Stimulated activated CD8-positive, alpha-beta memory T cell treated with anti-CD3 and anti-CD28 coated beads, Interleukin-12 subunit alpha, Interleukin-12 subunit beta, amount 100 ng/mL, for 1 hour (primary cell): ENCODE measurements at places on chromosomes 5 and 9.

GRCh38 chr5:14417792-14418765 is 163.5 kb upstream of the OTULINL start:
- DNase-seq, result no peak

- no peak for DNase-seq
These were observed 157.5 kb downstream of the COMMD10 start for GRCh38 chr5:116242343-116242742.

- DNase-seq, result no peak
These were observed 26.1 kb upstream of the MACIR start for GRCh38 chr5:103232393-103232999.

GRCh38 chr5:164818445-164818844 is 1313.0 kb downstream of the MAT2B start:
- no peak for DNase-seq

DNA sequence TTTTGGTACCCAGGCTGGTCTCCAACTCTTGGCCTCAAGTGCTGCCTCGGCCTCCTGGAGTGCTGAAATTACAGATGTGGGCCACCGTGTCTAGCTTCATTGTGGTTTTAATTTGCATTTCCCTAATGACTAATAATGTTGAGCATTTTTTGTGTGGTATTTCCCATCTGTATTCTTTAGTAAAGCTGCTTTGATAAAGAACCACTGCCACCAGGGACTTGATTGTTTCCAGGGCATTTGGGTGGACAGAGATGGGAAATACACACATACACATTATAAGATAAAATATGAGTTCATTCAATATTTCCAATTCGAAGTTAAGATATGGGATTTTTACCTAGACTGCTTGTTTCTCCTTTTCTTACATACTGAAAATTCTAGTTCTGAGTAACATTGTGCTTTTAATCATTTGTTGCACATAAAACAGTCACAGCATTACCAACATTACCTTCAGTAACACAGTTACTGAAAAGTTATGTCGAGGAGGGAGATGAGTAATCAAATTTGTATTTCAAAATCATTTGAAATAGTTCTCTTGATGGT is 28.9 kb downstream of the HABP4 start:
- no peak for DNase-seq

- no peak for DNase-seq
These were observed 66.6 kb downstream of the ITGA1 start for GRCh38 chr5:52854301-52854700.

DNA sequence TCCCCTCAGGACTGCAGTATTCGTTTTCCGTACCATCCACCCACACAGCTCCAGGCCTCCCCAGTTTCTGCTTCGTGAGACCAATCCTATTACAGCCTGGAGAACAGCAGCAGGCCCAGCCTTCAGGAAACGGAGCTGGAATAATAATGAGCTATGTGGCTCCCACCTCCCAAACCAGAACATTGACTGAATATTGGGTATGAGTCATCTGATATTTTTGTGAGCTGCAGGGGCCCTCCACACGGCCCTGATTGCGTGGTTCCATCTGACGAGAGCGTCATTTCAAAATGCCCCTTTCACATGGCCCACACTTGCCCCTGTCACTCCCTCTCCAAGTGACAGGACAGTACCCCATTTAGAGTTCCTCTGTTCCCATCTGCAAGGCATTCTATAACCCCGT is 192.0 kb downstream of the BRINP1 start:
- no peak for DNase-seq

DNA sequence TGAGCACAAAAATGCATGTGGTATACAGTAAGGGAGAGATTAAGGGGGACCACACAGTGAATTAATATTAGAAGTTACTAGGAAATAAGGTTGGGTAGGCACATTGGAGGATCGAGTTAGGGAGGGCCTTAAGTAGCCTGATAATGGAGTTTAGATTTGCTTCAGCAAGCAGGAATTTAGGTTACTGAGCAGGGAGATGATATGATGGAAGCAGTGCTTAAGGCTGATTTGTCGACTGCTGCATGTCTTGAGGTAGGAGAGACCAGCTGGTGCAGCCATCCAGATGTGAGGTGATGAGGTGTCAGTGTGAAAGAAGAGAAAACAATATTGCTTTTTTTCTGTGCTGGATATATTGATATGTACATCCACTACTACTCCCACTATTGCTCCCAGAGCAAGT is 55.2 kb upstream of the ACTBL2 start:
- no peak for DNase-seq

- no peak for DNase-seq
These were observed 31.8 kb upstream of the RXRA start for GRCh38 chr9:134294153-134295071.

- DNase-seq, result no peak
These were observed 40.8 kb downstream of the LIFR start for GRCh38 chr5:38515646-38516045.

- no peak for DNase-seq
These were observed 318.1 kb downstream of the PIK3R1 start for GRCh38 chr5:68533571-68534084.

DNA sequence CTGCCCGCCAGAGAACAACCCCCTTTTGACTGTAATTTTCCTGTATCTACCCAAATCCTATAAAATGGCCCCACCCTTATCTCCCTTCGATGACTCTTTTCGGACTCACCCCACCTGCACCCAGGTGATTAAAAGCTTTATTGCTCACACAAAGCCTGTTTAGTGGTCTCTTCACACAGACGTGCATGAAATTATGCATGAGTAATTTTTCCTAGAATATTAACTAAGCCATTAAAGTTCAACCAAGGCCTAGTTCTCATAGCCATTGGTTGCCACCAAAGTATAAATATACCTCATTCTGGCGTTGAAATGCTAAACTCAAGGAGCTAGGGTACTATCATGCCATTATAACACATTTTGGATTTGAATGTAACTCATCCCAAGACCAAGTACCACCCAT is 243.9 kb downstream of the ZNF608 start:
- DNase-seq, result no peak

DNA sequence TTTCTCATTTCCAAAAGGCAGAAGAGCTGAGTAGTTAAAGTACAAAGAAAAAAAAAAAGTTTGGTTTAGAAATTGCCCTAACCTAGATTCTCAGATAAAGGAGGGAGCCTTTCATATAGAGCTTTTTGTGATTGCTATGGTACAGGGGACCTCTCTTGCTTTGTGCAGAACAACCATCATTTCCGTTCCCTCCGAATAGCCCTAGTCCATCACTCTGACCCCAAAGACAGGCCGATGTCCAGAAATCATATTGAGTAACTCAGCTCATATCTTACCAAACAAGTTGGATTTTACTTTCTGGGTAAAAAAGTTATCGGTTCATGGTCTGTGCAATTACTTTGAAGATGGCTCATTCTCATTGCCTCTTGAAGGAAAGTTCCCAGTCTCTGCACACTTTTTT is 36.7 kb upstream of the COL15A1 start:
- DNase-seq, result no peak

DNA sequence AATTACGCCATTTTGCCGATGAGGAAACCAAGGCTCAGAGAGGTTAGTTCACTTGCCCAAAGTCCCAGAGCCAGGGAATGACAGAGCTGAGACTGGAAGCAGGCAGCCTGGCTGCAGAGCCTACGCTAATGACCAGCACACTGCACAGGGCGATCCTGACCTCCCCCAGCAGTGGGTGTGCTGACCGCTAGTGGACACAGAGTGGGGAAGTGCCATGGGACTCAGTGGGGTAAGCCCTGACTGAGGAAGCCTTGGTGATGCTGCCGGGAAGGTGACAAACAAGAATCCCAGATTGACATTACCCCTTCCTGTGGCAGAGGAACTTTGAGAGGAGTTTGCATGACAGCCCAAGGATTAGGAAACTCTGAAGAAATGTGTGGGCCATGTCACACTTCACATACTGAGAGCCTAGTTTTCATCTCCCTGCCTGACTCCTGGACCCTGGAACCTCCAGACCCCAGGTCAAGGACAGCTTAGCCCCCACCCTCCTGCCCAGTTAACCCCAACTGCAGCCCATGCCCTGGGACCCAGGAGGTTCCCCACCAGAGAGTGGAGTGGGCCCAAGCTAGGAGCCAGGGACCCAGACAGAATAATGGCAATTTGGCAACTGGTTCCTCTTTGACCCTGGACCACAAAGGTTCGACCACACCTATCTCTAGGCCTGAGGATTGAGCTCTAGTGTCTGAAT is 19.7 kb upstream of the CSF1R start:
- DNase-seq, result no peak

GRCh38 chr5:168820874-168821273 is 241.7 kb upstream of the PANK3 start:
- no peak for DNase-seq

DNA sequence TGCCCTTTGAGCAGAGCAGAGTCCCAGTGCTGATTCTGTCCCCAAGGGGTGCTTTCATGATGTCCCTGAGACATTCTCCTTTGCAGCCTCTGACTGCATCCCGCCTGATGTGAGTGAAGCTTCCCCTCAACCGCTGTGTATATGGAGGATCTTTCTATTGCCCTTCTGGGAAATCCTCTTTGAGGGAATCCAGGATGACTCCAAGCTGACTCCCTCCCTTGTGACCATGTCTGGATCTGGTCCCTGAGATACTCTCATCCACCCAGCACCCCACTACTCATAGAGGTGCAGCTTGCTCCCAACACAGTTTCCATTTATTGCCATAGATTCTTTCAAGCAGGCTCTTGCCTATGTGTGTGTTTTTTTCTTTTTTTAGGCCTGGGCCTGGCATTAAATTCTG is 216.5 kb downstream of the SEC61B start:
- no peak for DNase-seq

DNA sequence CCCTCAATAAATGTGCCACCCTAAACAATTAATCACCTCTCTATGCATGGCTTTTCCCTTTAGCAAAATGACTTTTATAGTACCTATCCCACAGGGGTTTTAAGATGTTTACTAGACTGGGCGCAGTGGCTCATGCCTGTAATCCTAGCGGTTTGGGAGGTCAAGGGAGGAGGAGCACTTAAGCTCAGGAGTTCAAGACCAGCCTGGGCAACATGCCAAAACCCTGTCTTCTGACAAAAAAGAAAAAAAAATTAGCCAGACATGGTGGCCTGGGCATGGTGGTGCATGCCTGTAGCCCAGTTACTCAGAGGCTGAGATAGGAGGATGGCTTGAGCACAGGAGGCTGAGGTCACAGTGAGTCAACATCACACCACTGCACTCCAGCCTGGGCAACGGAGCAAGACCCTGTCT is 13.5 kb downstream of the SH3TC2 start:
- no peak for DNase-seq

DNA sequence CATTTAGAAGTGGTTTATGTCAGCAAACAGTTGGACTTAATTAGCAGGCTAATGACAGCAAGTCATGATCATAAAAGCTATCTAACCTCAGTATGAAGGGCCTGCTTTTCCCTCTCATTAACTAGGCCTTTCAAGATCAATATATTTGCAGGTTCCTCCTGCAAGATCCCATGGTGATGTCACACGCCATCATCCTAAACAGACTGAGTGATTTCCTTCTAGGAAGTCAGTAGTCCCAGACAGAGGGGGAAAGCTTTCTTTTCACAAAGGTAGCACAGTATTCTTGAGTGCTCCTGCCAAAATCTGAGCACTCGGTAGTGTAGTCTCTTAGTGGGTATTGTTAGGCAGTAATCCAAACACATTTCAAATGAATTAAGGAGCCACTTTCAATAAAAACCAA is 52.5 kb downstream of the UIMC1 start:
- DNase-seq, result no peak

DNA sequence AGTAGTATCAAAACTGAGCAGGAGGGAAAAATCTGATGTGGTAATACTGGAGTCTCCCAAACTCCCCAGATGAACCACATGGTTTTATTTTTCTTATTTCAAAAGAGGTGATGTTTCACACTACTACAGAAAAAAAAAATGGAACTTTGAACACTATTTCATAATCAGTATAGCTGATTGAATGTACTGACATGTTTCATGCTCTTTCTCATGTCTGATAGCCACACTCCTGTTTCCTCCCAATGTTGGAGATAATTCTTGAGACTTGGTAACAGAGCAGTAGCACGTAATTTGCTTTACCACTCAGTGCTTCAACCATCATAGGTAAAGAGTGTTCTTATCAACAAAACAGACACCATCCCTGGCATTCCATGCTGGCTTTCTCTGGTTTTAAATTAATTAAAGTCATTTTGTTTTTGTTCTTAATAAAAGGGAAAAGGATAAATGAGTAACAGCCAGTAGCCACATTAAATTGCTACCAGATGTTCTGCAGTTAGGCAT is 85.2 kb downstream of the MUSK start:
- no peak for DNase-seq

- DNase-seq, result no peak
These were observed 388.8 kb downstream of the CDK5RAP2 start for GRCh38 chr9:120191141-120191540.

DNA sequence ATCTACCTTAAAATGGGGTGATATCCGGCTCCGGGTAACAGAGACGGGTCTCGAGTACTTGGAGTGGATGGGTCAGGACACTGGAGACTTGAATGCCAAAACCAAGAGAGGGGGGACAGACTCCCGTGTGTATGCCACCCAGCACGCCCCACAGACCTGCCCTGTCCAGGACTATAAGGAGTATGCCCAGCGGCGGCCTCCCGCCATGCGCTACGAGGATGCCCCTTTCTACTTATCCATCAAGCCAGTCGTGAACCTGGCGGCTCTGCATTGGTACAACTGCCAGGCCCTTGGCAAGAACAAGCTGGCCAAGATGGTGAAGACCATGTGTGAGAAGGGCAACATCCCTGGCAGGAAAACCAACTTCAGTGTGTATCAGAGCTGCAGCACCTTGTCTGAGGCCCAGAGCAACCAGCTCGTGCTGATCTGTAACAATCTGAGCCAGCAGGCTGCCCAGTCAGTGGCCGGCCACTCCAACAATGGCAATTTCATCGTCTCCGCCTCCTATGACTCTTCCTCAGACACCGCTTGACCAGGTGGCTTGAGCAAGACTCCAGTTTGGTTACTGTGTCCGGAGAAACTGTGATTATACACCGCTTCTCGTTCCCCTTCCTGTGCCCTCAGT is 99.4 kb downstream of the INIP start:
- DNase-seq, result no peak

- DNase-seq, result no peak
These were observed 492.2 kb upstream of the ARRDC3 start for GRCh38 chr5:91875196-91875779.

DNA sequence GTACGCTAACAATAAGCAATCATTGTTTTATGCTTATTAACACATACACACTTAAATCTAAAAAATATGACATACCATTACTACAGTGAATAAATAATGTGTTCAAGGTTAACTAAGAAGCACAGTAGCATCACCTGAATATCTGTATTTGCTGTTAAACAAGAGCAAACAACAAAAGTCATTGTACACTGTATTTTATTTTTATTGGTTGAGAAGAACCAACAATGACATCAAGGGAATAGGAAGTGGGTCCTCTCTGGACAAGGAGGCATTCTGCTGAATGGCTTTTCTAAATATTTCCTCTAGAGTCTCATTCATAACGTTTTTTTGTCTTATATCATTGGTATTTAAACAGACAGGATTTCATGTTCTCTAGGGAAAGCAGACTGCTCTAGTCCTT is 460.4 kb downstream of the CDH9 start:
- no peak for DNase-seq

GRCh38 chr5:114636271-114636670 is 274.4 kb downstream of the KCNN2 start:
- DNase-seq, result no peak

- DNase-seq, result no peak
These were observed 32.1 kb downstream of the PROP1 start for GRCh38 chr5:177963966-177964365.

- DNase-seq, result no peak
These were observed 76.4 kb downstream of the PRRT1B start for GRCh38 chr9:131621551-131622358.

GRCh38 chr9:91191411-91192380 is 170.0 kb downstream of the AUH start:
- DNase-seq, result no peak
